ENCODE measurements at places on chromosomes 2 and 18.

DNA sequence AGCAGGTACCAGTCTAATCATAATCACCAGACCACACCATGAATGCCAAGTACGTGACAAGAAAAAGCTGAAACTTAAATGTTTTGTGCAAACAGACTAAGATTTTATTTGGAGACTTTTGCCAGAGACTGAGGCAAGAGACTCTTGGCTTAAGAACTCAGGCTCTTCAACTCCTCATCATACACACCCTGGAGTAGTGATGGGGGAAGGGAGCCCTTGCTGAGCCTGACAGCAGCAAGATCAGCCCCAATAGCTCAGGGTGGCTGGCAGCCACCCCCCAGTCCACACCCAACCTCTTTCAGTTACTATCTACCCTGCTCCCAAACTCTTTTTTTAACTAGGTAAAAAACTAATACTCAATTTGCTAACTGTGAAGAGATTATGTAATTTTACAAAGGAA, 114.8 kb downstream of the CCBE1 start:
- no peak for DNase-seq

DNA sequence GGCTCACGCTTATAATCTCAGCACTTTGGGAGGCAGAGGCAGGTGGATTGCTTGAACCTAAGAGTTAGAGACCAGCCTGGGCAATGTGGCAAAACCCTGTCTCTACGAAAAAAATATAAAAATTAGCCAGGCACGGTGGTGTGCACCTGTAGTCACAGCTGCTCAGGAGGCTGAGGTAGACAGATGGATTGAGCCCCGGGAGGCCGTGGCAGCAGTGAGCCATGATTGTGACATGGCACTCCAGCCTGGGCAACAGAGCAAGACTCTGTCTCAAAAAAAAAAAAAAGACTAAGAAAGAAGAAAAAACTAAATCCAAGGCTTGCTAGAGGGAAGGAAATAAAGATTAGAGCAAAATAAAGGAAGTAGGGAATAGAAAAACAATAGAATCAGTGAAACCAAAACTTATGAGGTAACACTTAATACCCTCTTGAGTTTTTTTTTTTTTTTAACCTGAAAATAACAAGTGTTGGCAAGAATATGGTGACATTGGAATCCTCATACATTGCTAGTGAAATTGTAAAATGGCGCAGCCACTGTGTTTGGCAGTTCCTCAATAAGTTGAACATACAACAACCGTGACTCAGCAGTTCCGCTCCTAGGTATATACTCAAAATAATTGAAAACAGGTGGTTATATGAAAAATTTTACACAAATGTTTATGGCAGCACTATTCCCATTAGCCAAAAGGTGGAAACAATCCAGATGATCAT, 85.2 kb downstream of the EML4 start:
- no peak for DNase-seq

- no peak for DNase-seq
Observed at GRCh38 chr18:69035756-69036155, 237.9 kb downstream of the CCDC102B start.

DNA sequence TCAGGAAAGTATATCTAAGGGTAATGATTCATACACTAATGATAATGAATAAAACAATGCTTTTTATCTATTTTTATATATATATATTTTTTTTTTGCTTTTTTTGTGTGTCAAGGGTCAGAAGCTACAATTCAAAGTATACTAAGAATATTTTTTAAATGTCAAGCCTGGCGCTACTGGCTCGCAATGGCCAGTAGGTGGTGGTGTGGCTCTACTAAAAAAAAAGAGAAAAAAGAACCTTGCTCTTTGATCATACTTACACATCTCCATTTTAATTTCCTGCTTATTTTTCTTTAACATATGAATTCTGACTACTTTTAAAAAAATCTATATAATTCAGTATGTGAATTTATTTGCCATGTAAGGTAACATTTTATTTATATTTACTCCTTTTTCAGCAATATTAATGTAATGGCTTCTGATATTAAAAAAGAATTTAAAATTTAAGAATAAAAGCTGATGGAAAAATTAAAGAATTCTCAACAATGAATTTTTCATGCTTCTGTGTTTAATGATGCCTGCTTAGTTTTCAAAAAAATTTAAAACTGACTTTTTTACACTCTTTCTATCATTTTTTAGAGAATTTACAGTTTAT, 232.9 kb downstream of the GULP1 start:
- no peak for DNase-seq

DNA sequence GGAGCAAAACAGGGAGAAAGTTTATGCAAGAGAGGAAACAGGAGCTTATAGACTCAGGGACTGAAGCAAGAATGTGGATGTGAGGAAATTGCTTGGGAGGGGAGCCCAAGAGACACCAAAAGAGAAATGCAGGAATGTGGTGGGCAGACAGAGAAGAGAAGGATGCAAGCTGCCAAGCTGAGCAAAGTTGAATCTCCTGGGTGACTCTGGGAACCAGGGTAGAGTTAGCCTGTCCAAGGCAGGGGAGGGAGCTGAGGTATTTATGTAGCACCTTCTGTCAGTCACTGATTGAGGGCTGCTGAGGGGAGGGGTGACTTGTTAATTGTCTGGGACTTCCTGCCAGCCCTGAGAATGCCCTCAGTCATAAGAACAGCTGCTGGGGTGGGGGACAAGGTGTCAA, 464.3 kb downstream of the NBAS start:
- no peak for DNase-seq

GRCh38 chr2:238816291-238816690, 31.6 kb upstream of the TWIST2 start:
- no peak for DNase-seq

GRCh38 chr18:32383050-32383819, 87.4 kb downstream of the GAREM1 start:
- no peak for DNase-seq

DNA sequence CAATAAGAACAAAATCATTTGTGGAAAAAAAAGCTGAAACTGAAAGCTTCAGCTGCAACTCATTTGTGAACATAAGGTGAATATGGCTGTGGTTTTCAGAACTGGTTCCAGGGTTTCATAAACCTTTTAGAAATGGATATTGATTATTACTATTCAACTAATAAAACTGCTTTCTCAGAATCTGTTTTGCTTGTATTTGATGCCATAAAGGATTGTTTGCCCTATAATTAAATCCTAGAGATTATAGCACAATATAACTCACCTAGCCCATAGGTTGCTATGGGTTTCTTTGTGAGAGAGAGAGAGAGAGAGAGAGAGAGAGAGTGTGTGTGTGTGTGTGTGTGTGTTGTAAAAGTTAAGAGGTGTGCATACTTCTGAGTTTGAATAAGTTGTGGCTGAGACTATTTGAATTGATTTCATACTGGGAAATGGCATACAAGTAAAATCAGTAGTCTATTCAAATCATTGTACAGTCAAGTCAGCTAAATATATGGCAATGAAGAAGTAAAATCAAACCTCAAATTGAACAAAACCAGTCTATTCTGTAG, 339.2 kb downstream of the ARHGAP15 start:
- DNase-seq: no peak

DNA sequence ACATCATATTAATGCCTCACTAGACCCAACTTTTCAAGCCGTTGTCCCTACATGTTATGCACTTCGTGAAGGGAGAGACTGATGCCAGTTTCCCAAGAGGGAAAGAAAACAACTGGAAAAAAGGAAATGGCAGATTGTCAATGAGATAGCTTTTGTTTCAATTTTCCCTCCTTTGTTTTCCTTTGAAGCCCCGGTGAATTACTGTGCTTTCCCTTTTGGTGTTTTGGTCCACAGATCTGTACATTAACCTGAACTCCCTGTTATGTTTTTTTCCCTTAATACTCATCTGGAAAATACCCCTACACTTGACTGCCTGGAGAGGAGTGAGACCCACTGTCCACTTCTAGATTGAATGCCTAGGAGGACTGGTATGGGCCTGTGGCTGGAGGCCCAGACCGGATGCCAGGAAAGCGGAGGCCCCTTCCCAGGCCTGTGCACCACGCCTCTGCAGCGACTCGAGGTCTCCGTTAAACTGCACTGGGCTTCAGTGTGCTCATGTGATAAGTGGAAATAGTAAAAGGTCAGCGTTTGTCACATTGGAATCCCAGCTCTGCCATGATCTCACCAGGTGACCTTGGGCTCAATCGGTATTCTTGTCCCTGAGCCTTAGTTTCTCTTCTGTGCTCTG, 106.4 kb downstream of the GATA6 start:
- DNase-seq: no peak

GRCh38 chr2:233823731-233824121, 30.6 kb downstream of the HJURP start:
- no peak for DNase-seq

- no peak for DNase-seq
Observed at GRCh38 chr2:240968731-240969624, 29.4 kb upstream of the SNED1 start.

DNA sequence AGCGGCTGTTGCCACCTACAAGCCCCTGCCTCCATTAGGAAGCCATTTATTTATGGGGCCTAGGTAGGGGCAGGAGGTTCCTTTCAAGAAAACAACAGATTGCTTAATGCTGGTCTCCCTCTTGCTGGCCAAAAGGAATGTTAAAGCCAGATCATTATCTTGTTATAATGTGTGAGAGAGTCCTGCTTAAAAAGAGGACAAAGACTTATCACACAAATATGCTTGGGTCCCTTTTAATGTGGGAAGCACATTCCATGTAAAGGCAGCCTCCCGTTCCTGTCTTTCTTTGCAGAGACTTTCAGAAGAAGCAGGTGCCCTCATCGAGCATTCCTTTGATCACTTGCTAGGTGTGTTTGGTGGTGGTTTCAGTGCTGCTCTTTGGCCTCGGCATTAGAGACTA, 76.4 kb downstream of the AGAP1 start:
- DNase-seq: no peak

DNA sequence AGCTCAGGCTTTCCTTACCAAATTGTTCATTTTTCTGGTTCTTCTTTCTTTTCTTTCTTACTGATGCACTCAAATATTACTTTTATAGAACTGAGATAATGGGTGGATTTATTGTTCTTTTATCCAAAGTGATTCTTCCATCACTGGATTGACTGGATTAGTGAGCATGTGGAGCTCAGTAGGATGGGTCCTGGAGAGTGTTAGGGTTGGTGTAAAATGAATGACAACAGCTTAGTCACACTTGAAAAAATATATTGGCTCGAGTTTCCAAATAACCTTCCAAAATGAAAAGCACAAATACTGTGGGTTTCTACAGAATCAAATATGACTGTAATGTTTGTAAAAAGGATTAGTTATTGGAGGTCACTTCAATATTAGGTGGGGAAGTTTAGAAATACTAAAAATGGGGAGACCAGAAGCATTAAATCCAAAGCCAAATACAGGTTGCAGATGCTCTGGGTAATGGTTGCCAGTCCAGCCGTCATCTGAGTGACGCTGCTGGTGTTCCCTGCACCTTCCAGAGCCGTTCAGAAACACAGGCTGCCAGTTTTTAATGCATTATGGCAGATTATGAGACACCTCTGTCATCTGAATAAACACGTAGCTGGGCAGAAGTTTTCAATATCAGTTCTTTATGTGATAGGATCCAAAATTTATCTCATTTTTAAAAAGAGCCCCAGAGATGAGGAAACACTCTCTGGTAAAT, 294.8 kb upstream of the NRP2 start:
- DNase-seq: no peak

- no peak for DNase-seq
Observed at GRCh38 chr2:29455200-29455860, 340.1 kb downstream of the CLIP4 start.

GRCh38 chr18:49277395-49278036, 182.9 kb downstream of the DYM start:
- DNase-seq: no peak

GRCh38 chr2:46077522-46078107, 219.6 kb upstream of the EPAS1 start:
- DNase-seq: no peak

- DNase-seq: no peak
Observed at GRCh38 chr2:208024091-208024490, 1.2 kb downstream of the PLEKHM3 start.

DNA sequence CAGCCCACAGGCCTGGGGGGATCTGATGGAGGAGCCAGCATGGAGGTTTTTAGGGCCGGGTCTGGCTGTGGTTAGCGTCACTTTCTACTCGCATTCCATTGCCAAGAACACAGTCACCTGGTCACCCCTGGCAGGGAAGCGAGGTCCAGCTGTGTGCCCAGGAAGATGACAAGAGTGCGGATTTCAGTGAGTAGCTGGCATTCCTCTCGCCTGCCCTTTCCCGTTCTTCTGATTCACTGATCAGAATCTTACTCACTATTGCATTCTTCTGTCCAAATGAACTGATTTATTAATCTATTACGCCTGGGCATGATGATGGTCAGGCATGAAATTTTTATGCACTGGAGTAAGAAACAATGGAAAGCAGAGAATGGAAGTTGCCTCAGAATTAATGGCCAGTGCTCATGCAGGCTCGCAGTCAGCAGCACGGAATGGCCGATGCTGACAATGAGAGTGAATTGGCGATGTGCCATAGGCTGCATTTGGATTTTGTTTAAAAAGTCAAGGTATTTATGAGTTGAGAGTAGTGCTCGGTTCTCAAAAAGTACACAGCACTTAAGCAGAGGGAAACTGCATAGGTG, 76.4 kb upstream of the MGAT5 start:
- DNase-seq: no peak

GRCh38 chr2:7407001-7407400, 489.8 kb downstream of the RNF144A start:
- no peak for DNase-seq

GRCh38 chr2:219423652-219424377, 5.6 kb downstream of the DES start:
- DNase-seq: no peak
